SJCRH30 (cell line): ENCODE measurements at places on chromosomes 7 and 10. TPM values are rescaled to one million over a fixed set of nuclear protein-coding genes. Genes with fewer than 3 reads are reported as not detected.

PRSS2 gene
- total RNA-seq, result not detected in 2 replicates

ADRA2A gene
- 0.79 and 1.4 TPM in 2 replicates for total RNA-seq

NUTM2A gene
- total RNA-seq, result 0.30 and 0.48 TPM in 2 replicates

MYH16 gene
- 0.12 TPM in 1 of 2 replicates, not detected in the other for total RNA-seq

ELN gene
- total RNA-seq, result 100 and 110 TPM in 2 replicates

EGFR gene
- total RNA-seq, result 7.3 and 8.3 TPM in 2 replicates

MINDY3 gene
- 18.4 and 22.0 TPM in 2 replicates for total RNA-seq

SLC29A3 gene
- 1.6 and 1.8 TPM in 2 replicates for total RNA-seq

C1GALT1 gene
- total RNA-seq, result 42.7 and 46.1 TPM in 2 replicates

ING3 gene
- 28.4 and 40.1 TPM in 2 replicates for total RNA-seq

DNA sequence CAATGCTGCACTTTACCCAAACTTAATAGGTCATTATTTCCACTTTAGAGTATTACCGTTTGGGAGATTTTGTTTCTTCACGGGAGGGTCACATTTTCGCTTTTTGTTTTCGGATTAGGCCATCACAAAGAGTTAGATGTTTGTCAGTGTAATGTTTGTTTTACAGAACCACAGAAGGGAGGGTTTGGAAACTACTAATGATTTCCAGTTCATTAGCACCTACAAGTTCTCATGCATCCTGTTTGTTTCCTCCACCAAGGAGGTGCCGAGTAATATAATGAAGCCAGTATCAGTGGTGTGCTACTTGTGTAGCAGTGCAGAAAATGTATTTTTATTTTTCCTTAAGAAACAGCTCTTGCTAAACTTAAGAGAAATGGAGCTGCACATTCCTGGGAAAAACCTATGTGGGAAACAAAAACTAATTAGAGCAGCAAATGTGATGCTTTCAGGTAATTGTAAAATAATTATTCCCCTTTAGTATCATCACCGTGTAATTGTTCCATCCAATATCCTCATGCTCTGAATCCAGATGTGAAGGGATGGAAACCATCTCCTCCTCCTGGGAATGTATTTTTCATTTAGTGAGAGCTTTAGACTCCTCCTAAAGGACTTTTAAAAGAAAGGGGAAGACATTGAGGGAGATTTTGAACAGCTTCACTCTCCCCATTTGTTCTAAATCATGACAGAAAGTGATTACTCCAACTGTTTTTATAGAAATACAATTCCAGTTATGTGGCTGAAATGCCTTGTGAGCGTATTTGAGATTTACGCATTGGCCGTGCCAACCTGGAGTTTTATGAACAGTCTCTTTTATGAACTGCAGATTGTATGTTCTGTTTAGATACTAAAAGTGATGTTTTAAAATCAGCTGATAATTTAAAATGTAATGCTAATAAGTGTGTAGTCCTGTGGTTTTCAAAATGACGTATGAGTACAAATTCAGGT lies 5.6 kb downstream of the CELF2 start:
- DNase-seq, result no peak

- no peak for DNase-seq
These were observed 35.9 kb upstream of the SFTPD start for GRCh38 chr10:79984851-79985250.

DNA sequence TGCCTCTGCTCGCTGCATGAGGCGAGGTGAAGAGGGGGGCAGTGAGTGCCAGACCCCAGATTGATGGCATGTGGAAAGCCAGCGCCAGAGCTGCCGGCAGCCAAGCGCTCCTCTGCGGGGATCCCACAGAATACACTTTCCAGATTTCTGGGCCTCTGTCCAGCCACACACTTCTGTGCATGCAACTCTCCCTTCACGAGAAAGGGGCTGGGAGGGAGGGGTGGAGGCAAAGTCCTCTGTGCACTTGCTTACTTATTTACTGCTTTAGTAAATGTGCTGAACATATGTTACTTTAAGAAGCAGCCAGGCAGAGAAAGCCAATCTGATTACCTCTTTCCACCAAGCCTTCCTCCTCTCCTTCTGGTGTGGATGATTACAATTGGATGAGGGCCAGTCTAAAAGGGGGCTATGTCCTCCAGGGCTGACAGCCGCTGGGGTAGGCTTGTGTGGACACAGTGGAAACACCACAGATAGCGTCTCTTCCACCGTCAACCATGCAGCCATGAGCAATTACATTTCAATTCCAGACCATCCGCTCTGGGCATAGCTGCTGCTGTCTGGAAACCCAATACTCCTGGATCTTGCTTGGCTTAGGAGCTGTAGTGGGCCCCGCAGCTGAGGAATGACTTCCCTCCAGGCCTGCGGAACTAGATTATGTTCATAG lies 322.8 kb upstream of the ANKRD30A start:
- DNase-seq, result peak; percentile 72

DNA sequence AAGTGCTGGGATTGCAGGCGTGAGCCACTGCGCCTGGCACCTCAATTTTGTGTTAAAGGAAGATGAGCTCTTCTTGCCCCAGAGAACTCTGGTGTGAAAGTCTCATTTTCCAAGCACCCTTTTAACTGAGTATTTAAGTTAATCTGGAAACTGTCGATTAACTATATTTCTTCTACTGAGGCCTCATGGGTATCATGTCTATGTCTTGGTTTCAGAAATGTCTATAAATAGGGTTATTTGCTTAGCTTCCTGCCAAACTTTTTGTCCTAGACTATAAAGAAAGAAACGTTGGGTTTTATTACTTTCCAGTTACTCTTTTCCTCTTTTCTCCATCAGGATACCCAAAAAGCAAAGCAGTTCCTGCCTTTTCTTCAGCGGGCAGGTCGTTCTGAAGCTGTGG lies 102.4 kb downstream of the LRRC4 start:
- DNase-seq, result no peak

GRCh38 chr10:20993389-20993788 lies 96.3 kb upstream of the NEBL start:
- DNase-seq, result peak; percentile 80

GRCh38 chr7:1619152-1620079 lies 49.6 kb upstream of the PSMG3 start:
- no peak for DNase-seq

- DNase-seq, result no peak
These were observed 142.0 kb upstream of the ADO start for GRCh38 chr10:62662486-62662885.

DNA sequence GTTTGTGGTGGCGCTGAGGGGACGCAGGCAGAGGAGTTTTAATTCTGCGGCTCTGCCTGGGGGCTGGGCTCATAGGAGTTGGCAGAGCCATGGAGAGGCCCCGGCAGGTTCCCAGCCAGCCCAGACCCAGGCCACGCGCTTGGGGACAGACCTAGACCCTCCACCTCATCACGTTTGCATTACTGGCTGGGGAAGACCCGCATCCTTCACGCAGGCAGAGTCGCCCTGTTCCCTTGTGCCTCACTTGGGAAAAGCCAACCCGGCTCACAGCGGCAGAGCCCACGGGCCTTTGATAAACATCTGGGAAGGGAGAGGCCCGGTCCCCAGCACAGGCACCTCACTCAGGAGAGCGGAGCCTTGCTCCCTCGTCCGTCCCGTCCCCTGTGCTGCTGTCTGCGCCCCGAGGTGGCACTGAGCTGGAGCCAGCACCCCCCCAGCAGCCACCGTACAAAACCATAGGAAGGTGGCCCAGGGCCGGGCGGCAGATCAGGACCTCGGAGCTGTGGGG lies 112.8 kb downstream of the CYTH3 start:
- no peak for DNase-seq

GRCh38 chr7:71308096-71308495 lies 176.2 kb downstream of the GALNT17 start:
- no peak for DNase-seq

- no peak for DNase-seq
These were observed 55.7 kb upstream of the GNAI1 start for GRCh38 chr7:80078886-80079285.

GRCh38 chr10:10946801-10947200 lies 70.9 kb upstream of the CELF2 start:
- no peak for DNase-seq

- peak; percentile 36 for DNase-seq
These were observed 5.1 kb downstream of the NME8 start for GRCh38 chr7:37853468-37853867.

- no peak for DNase-seq
These were observed 31.2 kb downstream of the ST7 start for GRCh38 chr7:116984511-116984910.

- no peak for DNase-seq
These were observed 46.9 kb upstream of the MKRN1 start for GRCh38 chr7:140526214-140526613.

DNA sequence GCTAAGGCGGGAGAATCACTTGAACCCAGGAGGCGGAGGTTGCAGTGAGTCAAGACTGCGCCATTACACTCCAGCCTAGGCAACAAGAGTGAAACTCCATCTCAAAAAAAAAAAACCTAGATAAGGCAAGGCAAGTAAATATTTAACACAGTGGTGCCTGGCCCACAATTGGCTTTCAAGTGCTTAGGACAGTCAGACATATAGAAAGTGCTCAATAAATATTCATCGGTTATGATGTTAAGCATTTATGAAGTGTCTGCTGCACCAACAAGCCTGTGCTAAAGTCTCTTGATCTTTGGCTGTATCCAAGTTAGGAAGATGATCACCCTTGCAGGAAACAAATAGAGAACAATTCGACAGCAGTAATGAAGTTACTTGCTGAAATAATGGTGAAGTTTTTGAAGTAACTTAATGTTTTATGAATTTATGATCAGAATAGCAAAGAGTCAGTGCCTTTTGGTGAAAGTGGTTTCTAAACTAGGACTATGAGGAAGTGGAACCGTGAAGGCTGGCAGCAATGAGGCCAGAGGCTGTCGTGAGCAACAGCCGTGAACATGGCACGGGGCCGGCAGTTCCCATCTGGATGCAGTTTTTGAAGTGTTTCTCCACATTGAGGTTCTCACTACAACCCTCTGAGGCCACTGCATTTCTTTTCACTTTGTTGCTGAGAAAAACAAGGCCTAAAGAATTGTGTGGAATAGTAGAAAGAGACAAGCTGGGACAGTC lies 48.1 kb upstream of the GATA3 start:
- no peak for DNase-seq

DNA sequence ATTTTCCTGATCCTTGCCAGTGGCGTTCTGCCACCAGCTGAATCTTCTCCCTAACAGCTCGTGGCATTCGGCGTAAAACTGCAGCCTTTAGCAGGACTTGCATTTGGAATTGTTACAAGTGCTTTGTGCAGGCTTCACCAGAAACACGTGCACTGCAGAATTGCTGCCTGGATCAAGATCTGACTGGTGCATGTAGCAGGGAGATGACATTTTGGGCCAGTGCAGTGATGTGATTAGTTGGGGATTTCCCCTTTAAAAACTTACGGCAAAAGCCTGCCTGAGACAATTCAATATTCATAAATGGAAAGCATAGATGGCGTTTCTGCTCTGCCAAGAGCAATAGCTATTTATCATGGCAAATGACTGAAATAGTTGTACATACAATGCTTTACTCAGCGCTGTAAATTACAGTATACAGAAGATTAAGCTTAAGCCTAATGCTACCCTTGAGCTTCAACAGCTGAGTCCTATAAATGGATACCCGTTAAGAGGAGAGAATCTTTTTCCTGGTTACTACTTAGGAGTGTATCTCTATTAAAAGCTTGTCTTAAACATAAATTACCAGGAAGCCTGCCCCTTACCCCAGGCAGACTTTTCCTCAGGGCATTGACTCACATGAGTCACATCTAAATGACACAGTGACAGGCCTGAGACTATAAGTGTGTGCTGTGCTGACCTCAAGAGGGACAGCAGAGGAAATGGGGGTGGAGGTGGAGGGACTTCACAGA lies 106.3 kb downstream of the ATXN7L1 start:
- peak; percentile 34 for DNase-seq

DNA sequence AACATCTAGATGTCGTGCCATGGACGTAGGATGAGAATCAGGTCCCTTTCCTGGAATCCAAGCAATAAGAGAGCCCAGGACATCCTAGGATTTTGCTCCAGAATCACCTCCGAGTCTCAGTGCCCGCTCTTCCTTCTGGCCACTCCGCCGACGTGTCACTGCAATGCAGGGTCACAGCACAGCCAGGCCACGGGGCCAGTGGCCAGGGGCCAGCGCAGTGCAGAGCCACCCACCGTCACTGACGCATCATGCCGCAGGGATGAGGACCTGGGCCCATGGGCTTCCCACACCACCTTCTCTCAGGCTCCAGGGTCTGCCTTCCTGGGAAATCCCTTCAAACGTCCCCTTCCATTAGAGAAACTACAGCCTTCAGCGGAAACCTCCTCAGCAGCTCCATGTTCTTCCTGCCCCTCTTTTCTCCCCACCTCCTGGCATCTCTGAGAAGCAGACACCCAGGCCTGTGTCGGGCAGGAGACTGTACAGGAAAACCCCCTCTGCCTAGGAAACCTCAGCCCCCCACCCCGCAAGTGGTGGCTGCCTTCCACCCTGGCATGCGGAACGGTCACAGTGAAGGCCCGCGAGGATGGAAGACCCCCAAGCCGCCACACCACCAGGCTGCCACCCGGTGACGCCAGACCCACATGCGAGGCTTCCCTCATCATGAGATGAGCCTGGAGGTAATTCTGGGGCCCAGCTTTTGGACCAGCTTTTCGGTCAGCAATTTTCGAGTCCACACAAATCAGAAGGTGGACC lies 32.1 kb downstream of the STK32C start:
- no peak for DNase-seq

DNA sequence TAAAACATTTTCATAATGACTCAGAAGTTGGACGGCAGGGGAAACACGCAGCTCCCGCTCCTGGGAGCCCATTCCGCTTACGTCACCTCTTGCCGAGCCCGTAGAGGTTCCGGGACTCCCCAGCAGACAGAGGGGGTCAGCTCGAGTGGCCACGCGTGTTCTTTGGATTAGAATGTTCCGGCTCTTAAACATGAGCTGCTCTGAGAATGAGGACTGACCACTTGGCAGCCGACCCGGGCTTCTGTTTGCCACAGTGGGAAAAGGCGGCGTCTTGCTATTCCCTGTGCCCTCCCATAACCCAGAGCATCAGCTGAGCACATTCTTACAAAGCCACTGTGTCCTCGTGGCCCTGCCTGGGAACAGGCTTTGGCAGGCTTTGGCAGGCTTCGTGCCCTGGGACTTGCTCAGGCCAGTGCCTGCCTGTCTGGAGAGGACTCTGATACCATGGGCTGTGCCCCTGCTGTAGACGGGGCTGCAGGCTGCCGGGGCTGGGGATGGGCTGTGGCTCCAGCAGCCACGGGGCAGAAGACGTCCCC lies 40.1 kb downstream of the PFKP start:
- no peak for DNase-seq

DNA sequence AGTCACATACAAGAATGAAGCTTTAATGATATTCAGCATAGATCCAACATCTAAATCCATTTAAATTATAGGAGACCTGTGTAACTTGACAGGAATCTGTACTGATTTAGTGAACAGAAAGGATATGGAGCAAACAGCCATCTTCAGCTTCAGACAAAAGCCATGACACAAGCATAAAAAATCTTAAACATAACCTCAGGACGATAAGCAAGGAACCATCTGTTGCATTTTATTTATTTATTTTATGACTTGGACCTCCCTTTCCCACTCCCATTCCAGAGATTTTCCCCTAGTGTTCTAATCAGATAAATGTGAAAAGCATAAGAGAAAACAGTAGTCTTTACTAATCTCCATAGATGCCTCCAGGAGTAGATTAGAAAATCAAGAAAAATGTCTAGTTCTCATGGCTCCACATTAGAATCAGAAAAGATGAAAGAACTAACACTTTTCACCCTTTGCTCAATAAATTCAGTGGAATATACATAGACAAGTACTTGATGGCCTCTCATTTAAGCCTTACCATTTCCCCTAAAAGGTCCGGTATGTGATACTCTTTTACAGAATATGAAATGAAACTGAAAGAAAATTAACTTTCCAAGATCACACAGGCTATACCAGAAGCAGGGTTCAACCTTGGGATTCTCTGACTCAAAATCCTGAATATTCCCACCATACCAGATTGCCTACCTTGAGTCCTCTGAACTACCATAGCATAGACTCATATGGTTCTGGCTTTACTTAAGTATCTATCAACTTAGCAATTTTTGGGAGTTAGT lies 15.2 kb downstream of the CACNA2D1 start:
- DNase-seq, result no peak
